ENCODE measurements at places on chromosomes 1 and 21. TPM values are rescaled to one million over a fixed set of nuclear protein-coding genes. Genes with fewer than 3 reads are reported as not detected.

DNA sequence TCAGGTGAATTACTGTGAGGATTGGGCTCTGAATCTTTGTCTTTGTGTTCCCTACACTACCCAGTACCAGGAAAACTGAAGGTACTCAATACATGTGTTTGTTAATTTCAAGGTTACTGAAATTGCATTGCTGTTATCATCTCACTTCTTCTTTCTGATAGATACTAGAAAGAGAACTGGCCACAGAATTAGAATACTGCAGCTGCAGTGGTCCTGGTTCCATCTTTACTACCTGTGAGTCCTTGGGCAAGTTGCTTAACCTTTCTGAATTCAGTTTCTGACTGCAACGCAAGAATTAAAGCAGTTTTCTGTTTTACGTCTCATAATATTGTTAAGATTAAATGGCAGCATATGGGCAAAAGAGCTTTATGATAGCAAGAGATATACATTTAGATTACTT, 263.5 kb downstream of the LMO4 start:
- no peak for DNase-seq

- no peak for DNase-seq
These were observed 136.6 kb upstream of the VANGL1 start for GRCh38 chr1:115505148-115505571.

DNA sequence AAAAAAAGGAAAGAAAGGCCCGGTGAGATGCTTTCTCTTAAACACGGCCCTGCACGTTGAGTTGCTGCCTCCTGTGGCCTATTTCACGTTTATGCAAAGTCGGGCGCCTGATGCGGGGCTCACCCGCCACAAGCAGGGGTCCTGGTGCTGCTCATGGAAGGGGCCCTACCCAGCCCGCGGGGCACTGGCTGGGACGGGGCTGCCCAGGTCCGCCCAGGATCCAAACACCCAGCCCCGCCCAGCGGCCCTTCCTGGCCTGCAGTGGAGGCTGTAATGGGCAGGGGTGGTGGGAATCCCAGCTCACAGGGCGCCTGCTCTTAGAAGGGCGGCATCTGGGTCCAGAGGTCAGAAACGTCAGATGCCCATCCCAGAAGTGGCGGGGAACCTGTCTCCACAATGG, 1.6 kb downstream of the COL6A2 start:
- peak; percentile 70 for DNase-seq

DNA sequence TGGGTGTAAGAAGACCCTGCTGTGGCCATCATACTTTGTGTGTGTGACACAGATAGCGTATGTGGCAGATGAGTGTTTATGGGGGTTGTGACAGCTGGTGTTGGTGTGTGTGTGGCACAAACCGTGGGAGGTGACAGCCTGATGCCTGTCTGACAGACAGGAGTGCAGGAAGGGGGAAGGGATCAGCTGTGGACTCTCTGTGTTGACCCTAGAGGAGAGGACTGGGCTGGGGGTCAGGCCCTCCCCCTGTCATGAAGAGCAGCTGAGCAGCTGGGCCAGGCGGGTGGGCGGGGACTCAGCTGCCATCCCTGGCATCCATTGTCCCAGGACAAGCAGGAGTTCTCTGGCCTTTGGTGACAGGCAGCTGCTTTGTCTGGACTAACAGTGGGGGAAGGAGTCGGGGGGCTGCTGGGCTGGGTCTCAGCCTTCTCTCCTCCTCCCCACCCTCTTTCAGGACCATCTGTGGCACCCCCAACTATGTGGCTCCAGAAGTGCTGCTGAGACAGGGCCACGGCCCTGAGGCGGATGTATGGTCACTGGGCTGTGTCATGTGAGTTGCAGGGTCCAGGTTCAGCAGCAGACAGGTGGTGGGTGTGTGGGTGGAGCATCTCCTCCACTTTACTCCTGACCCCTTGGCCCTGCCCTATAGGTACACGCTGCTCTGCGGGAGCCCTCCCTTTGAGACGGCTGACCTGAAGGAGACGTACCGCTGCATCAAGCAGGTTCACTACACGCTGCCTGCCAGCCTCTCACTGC, 2.3 kb downstream of the PLK3 start:
- no peak for DNase-seq

- peak; percentile 21 for DNase-seq
These were observed 32.8 kb downstream of the GJA4 start for GRCh38 chr1:34825455-34826091.

DNA sequence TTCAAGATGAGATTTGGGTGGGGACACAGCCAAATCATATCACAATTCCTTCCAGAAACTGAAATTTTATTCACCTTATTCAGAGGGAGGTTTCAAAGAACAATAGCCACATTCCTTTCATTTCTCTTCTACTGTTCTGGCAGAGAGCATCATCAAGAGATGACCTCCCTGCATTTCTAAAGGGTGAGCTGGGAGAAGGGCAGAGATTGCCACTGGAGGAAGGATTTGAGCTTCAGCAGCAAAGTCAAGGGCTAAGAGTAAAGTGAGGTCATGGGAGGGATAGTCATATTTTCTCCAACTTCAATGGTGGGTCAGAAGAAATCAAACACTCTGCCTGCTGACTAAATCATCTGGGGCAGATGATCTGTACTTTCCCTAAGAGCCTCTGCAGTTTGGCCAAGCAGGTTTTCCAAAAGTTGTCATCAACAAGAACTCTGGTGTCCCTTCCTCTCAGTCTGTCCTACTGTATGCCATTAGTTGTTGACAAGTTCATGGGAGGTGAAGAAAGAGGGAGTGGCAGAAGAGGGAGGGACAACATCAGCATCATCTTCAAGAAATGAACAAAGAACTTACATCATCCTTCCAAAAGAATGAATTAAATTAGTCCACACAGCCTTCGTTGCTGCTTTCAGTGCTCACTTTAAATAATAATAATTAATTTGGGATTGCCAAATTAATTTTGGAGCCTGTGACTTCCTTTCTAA, 298.3 kb downstream of the ASTN1 start:
- DNase-seq = no peak

DNA sequence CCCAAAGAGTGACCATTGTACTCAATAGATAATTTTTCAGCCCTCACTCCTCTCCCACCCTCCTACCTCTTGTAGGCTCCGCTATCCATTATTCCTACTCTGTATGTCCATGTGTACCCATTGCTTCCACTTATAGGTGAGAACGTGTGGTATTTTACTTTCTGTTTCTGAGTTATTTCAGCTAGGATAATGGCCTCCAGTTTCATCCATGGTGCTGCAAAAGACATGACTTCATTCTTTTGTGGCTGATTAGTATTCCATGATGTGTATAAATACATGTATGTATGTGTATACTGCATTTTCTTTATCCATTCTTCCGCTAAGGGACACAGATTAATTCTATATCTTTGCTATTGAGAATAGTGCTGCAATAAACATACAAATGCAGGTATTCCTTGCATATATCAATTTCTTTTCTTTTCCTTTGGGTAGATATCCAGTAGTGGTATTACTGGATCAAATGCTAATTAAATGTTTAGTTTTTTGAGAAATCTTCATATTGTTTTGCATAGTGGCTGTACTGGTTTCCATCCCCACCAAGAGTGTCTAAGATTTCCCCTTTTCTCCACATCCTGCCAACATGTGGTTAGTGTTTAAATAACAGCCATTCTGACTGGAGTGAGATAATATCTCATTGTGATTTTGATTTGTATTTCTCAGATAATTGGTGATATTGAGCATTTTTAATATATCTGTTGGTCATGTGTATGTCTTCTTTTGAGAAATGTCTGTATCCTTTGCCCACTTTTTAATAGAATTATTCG, 4.9 kb downstream of the LY9 start:
- DNase-seq = no peak

DNA sequence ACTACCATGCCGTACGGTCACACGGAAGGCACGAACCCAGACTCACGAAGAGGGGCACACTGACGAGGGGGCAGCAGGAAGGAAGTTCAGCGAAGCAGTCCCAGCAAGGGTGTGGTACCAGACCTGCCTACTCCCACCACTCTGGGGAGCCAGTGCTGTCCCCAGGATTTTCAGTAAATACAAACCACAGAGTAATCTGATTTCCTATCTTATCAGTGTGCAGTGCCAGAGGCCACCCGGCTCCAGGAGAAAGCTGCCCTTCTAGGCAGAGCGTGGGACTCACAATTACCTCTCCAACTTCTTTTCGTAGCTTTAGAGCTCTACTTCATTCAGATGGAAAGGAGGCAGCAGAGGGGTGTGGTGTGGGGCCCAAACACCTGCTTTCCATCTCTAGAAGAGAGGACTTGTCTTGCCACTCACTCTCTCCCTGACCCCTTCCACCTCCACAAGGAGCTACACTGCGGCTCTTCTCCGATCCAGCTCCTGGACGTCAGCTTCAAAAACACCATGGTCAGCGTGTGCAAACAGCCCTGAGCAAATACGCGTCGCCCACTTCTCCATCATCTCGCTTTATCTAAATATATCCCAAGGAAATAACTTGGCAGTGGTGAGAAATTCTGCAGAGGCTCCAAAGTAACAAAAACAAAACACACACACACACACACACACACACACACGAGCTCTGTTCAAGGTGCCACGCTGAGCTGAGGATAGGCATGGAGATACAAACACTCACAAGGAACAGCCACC, 98.5 kb downstream of the MRPL37 start:
- no peak for DNase-seq

DNA sequence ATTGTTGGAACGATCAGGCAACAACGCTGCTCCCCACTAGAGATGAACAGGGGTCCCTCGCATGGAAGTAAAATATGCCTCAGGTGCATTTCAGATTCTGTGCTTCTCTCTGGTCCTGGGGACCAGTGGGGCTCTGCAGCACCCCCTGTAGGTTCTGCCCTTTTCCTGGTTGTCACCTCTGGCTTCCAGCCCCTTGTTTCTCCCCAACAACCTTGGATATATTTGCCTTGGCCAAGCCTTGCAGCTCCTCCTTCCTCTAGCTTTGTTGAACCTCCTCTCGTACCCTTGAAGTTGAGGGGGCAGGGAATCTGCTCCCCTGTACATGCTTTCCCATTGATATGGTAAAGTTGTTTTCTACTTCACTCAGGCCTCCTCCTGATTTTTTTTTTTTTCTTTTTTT, 5.4 kb upstream of the RGSL1 start:
- DNase-seq = no peak

DNA sequence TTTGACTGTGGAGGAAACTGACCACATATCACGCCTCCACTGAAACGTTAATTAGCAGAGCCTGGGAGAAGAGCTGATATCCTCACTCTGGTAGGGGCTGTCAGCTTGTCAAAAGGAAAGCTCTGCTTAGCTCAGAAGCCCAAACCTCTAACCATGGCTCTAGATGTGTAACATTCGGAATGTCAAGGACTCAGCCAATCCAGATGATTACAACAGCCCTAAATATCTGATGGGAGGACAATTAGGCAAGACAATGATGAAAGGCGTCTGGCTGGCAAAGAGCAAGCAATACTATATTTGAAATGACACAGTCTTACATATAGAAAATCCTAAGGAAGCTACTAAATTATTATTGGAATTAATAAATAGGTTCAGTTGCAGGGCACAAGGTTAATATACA, 45.7 kb upstream of the COX20 start:
- no peak for DNase-seq

DNA sequence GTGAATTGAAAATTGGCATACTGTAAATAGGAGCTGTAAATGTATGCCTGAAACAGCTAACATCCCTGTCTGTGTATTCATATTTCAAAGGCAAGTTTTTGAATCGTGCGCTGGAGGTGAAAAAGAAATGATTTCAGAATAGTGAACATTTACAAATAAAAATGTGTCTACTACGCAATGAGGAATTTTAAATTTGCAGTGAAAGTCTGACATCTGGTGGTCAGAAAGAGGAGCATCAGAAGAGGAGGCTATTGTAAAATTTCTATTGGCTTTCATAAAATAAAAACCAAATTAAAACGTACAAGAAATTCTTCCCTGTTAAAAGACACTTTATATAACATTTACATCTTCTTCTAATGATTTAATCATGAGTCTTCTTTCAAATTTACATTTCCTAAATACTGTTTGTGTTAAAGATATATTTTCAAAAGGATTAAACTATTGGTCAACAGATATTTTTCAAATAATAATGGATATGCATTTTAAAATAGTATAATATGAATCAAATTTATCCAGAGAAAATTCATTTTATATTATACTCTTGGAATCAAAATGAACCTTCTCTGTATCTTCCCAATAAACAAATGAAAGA, 113.7 kb upstream of the RRP15 start:
- peak; percentile 59 for DNase-seq

- no peak for DNase-seq
These were observed 9.7 kb downstream of the PLA2G2F start for GRCh38 chr1:20148571-20149500.

DNA sequence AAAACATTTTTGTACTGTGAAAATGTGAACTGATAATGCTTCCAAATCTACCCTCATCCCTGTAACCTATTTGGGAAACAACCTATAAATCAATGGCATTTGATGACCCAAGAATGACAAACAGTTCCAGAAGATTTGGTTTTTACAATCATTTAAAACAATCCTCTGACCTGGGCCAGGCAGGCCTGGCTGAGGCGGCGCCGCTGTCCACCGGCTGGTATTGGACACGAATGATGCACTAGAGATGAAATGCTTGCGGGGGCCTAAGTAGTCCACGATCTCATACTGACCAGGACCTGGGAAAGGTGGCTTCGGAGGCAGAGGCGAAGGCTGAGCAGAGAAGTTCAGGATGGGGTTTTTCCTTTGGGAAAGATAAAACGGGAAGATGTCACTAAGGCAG, 41.5 kb downstream of the GRHL3 start:
- DNase-seq = no peak

GRCh38 chr1:164660775-164661174, 101.8 kb downstream of the PBX1 start:
- no peak for DNase-seq

DNA sequence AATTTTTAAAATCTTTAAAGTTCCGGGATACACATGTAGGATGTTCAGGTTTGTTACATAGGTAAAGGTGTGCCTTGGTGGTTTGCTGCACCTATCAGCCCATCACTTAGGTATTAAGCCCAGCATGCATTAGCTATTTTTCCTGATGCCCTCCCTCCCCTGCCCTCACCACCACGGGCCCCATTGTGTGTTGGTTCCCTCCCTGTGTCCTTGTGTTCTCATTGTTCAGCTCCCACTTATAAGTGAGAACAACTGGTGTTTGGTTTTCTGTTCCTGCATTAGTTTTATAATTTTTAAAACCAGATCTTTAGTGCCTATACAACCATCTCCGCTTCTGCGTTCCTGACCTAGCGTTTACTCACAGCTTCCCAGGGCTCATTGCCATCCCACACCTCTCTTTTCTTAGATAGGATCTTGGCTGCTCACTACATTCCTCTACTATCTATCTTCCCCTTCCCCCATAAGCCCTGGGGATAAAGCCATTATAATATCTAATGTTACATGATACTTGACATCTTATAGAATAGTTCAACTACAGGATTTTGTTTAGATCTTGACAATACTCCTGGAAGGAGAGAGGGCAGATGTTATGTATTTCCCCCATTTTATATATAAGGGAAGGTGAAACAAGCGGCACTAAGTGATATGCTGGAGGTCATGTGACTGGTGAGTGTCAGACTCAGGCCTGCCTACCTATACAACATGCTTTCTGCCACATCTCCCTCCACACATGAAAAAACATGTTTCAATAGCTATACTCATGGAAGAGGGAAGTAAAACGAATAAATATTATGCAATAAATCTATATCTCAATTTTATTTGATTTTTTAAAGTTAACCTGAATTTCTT, 52.3 kb upstream of the DNAJC6 start:
- DNase-seq = peak; percentile 12

TRAF3IP3 gene
- total RNA-seq = 6.7 TPM

SPRR2G gene
- total RNA-seq = 11.3 TPM

S100A1 gene
- 0.24 TPM for total RNA-seq

LINGO4 gene
- total RNA-seq = 0.96 TPM

MMEL1 gene
- not detected for total RNA-seq

HPCAL4 gene
- 1.4 TPM for total RNA-seq

MMP23B gene
- 249 TPM for total RNA-seq
